ENCODE measurements at places on chromosomes 4 and X.

DNA sequence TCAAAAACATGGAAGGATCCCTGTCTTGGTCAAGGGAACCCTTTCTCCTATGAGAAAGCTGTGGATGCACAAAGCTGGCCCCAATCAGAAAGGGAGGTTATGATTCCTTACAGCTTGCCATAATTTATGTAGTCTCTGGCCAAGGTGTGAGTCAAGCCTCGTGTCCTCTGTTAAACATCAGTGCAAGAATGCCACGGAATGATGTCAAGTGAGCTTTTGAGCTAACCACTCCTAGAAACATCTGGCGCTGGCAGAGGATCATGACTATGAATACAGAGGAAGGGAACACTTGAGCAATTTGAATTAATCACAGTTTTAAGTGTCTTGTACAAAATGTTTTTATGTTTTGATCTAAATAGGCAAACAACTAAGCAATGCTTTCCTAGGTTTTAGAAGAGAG is 51.5 kb upstream of the RAP2C start:
- DNase-seq: no peak

DNA sequence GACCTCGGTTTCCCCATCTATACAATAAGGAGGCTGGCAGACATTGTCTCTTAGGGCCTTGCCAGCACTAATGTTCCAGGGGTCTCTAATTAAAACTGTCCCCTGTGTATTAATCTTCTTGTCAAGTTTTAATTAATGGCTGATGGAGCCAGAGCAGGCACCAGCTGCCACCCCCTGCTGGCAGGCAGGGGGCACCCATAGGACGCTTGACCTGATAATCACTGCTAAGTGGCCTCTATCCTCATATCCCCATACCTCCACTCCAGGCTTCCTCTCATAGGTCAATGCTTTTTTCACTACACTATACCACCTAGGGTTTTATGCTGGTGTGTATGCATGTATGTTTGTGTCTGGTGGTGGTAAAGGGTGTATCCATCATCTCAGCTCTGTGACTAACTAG is 89.4 kb downstream of the EFNB1 start:
- no peak for DNase-seq

DNA sequence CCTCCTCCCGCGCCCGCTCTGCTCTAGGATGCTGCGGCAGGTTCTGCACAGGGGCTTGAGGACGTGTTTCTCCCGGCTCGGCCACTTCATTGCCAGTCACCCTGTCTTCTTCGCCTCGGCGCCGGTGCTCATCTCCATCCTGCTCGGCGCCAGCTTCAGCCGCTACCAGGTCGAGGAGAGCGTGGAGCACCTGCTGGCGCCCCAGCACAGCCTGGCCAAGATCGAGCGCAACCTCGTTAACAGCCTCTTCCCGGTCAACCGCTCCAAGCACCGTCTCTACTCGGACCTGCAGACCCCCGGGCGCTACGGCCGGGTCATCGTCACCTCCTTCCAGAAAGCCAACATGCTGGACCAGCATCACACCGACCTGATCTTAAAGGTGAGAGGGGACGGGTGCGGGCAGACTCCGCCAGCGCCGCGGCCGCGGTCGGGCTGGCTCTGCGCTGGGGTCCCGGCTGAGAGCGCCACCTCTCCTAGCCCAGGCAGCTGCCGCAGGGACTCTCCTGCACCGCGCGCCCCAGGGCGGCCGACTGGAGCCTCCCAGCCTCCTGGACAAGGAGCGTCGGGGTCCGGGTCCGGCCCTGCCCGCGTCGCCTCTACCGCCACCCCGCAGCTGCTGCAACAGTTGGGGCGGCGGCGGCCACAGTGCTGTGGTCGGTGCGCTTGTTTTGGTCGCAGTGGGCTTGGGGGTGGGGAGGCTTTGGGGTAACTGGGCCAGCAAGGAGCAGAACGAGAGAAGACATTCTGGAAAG is at the start of gene PTCHD1:
PTCHD1 (plus strand) TSS at position 2 of the 752 bp plus-strand sequence; CDS start at position 29, 27 bp downstream.
- DNase-seq: no peak

GRCh38 chr4:88318751-88319350 is 34.5 kb upstream of the PPM1K start:
- no peak for DNase-seq

Data from GM12891 (cell line).